Daoy (cell line): ENCODE measurements at places on chromosomes 3 and 15.

DNA sequence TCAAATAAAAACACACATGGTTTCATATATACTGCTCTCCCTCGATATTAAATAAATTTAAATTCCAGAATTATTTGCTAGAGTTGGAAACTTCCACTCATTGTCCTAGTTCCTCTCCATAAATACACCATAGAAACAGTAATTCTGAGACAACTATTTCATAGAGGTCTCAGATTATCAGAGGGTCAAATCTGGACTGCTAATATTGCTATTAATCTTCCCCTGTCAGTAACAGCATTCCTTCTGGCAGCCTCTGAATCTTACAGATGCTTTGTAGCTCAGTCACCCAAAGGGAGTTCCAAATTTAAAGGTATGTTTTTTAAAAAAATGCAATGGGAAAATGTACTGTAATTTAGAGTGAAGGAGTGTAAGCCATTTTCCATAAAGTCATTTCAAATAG, 428.8 kb downstream of the PYDC2 start:
- DNase-seq, result peak; percentile 8

DNA sequence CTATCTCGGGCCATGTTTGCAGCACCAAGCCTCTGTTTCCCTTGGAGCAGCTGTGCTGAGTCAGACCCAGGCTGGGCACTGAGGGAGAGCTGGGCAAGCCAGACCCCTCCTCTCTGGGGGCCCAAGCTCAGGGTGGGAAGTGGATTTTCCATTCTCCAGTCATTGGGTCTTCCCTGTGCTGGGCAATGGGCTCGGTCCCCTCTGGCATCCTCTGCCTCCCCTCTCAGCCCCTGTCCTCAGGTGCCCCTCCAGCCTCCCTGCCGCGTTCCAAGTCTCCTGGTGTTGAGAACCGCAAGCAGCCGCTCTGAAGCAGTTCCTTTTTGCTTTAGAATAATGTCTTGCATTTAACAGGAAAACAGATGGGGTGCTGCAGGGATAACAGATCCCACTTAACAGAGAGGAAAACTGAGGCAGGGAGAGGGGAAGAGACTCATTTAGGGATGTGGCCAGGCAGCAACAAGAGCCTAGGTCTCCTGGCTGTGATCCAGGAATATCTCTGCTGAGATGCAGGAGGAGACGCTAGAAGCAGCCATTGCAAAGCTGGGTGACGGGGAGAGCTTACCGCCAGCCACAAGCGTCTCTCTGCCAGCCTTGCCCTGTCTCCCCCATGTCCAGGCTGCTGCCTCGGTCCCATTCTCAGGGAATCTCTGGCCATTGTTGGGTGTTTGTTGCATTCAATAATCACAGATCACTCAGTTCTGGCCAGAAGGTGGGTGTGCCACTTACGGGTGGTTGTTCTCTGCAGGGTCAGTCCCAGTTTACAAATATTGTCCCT, 1.2 kb downstream of the RHO start:
- DNase-seq, result no peak

GRCh38 chr3:189394599-189395121, 222.9 kb downstream of the TPRG1 start:
- no peak for DNase-seq

DNA sequence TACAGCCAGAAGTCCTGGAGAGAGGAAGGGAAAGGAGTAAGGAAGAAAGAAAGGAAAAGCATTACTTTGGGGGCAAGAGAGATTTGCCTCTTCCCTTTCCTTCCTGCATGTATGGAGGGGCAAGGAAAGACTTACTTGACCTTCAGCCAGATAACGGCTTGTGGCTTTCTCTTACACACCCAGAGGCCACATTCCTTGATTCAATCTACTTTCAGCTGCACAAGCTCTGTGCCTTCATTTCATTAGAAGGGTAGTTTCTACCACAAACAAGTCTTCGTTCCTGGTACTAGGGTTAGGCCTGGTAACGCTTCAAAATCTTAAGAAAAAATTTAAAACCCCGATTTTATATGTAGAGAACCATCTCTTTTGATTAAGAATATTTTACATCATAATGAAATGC, 835.9 kb downstream of the TUSC7 start:
- no peak for DNase-seq

DNA sequence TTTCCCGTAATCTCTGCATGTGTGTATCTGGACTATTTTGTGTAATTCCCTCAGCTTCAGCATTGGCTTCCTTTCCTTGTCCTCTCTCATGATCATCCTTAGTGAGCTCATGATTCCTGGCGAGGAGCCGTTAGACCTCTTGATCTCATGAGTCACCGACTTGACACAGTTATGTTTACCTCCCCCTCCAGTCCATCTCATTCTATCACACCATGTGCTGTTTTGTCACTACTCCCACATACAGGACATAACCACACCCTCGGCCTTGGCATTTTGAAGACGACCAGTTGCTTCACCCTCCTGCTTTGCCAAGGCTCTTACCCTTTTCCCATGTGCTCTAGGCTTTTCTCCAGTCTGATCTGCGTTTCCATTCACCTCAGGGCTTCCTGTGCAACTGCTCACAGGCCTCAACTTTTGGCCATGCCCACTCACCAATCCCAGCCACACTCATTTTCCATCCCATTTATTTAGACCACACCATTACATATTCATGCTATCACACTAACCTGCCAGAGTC, 41.5 kb downstream of the CP start:
- DNase-seq, result peak; percentile 97
